ENCODE measurements at places on chromosomes 3 and 15.

- DNase-seq, result no peak
Measured at GRCh38 chr3:127954640-127955039, 39.6 kb downstream of the KBTBD12 start.

- DNase-seq, result no peak
Measured at GRCh38 chr3:41710646-41711388, 251.1 kb downstream of the ULK4 start.

- DNase-seq, result no peak
Measured at GRCh38 chr3:23713641-23714040, 92.1 kb upstream of the UBE2E1 start.

GRCh38 chr3:38343797-38344594 lies 2.6 kb upstream of the XYLB start:
- no peak for DNase-seq

DNA sequence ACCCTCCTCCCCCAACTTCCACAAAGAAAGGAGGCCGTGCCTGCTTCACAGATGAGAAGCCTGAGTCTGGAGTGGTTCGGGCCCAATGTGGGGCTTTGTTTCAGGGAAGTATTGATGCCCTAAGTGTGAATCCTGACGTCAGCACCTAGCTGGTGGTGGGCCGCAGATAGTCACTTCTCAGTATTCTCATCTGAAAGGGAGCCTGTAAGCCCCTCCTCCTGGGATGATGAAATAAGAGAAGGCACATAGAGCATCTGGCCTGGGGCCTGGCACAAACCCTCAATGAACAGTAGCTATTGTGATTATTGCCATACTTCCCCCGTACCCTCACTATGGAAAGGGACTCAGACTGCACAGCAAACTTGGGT lies 24.8 kb downstream of the LINGO1 start:
- no peak for DNase-seq

DNA sequence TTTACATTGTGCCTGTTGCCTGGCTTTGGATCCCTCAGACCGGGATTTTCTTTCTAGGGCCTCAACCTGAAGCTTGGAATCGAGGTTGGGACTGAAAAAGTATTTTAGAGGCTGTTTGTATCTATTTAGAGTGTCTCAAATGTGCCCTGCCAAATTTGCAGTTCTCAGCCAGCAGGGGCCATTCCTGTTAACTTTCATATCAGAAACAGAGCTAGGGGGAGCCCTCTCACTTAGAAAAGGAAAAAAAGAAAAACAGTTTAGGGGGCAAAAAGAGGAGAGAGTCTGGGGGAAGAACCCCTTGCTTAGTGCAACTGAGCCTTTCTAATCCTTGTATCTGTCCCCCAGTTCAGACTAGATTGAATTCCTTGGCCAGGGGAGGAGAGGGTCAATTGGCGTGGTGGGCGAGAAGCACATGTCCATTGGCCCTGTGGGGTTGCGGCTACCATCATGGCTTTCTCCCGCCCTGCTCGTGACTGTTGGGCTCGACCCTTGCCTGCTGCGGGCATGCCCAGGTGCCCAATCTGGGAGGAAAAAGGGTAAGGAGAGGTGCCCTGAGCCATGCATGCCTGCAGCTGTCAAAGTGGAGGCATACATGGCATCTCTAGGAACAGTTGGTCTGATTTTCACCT lies 101.6 kb downstream of the CFAP44 start:
- DNase-seq, result no peak

- DNase-seq, result no peak
Measured at GRCh38 chr3:54619053-54619452, 308.8 kb downstream of the LRTM1 start.

- no peak for DNase-seq
Measured at GRCh38 chr3:12470111-12470510, 14.2 kb upstream of the TSEN2 start.

DNA sequence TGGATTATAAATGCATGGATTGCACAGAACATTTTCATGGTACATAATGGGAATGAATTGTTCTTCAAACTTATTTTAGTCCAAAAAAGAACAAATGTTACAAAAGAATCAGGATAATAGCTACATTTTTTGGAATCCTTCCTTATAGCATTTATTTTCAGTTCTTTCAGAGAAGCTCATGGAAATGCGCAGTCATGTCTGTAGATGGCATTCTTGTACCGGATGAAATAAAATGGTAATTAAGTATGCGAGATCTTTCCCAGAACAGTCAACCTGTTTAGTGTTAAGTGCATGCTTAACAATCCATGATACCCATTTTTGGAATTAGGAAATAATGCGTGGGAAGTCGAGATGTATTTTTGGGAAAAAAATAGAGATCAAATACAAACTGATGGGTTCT lies 38.2 kb upstream of the GOLGA8B start:
- DNase-seq, result no peak

DNA sequence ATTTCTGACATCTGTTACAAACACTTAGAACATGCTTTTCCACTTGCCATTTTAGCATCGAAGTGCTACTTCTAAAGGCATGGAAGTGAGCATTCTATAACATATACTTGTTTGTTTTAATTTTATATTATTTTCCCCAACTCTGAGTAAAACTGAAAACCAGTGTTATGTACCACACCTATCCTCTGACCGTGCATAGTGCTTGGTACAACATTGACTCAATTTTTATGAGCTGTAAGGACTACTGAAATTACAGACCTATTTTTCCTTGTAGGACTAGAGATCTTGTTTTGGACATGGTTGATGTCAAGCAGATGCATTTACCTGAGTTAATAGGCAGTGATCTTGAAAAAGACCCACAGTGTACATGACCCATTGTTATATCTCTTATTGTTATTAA lies 51.5 kb upstream of the CCNB2 start:
- no peak for DNase-seq

GRCh38 chr3:119912220-119912619 lies 130.3 kb downstream of the NR1I2 start:
- DNase-seq, result no peak

- DNase-seq, result no peak
Measured at GRCh38 chr3:139906418-139906817, 28.6 kb upstream of the CLSTN2 start.

DNA sequence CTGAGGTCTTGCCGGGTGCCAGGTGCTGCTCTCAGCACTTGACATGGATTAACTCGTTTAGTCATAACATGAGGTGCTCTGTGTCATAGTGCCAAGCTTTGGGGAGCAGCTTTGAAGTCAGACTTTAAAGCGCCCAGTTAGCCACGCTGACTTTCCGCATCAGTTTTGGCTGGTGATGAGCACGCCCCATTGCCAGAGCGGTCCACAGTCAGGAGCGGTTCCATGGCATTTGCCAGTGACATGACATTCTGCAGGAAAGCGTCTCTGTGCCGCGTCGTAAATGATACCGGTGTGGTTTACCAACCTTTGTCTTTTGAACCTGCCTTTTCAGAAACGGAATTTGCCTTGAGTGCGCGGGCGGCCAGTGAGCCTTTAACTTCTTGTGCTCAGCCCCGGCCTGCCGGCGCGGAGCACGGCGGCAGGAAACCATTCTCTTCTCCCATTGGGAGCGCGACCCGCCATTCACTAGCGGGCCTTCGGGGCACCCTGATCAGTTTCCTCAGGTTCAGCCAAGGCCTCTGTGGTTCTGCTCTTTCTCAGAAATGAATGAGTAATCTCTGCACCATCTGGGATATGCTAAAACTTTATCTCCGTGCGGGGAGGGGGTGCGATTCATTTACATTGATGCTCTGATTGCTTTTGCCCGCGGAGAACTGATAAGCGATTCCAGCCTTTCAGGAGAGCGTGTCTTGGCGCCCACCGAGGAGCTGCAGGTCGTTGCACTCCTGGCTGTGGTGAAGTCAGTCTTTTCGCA lies 1.7 kb upstream of the SLC2A2 start:
- peak; percentile 16 for DNase-seq

DNA sequence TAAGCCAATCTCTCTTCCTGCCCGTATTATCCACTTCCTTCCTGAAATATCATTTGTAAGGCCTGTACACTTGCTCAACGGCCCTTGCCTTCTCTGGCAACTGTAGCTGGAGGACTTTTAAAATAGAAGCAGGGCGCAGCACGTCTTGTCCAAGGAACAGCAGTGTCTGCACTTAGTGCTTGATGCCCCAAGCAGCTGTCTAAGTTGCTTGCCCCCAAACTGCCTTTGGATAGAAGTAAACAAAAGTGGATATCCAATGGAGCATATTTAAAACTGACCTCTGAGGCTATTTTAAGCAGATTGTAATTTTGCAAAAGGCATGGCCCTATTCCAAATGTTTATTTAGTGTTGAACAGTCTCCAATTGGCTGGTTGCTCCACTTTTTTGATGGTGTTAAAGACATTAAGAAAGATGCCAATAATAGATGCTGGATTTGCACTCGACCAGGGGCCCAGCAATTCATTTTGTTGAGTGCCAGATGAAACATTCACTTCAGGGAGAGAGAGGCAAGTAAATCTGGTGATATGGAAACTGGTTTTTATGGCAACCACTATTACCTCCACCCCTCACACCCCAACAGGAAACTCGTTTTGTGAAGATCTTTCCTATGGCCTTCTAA lies 526.8 kb upstream of the TBL1XR1 start:
- DNase-seq, result no peak

DNA sequence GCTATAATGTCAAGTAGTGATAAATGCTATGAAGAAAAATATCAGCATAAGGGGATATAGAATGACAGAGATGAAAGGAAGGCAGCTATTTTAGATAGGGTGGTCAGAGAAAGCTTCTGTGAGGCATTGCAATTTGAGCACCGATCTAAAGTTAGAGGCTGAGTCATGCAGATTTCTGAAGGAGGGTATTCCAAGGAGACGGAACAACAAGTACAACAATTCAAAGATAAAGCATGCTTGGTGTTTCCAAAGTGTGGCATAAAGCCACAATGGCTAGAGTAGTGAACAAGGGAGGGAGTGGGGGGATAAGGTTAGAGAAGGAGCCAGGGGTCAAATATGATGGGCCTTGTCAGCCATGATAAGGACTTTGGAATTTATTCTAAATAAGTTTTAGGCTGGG lies 71.9 kb downstream of the PFN2 start:
- DNase-seq, result no peak

- DNase-seq, result no peak
Measured at GRCh38 chr3:23488618-23489017, 285.5 kb downstream of the UBE2E2 start.

GRCh38 chr3:115160295-115160694 lies 13.2 kb upstream of the ZBTB20 start:
- no peak for DNase-seq

GRCh38 chr3:183460081-183461055 lies 31.9 kb upstream of the MCF2L2 start:
- no peak for DNase-seq

DNA sequence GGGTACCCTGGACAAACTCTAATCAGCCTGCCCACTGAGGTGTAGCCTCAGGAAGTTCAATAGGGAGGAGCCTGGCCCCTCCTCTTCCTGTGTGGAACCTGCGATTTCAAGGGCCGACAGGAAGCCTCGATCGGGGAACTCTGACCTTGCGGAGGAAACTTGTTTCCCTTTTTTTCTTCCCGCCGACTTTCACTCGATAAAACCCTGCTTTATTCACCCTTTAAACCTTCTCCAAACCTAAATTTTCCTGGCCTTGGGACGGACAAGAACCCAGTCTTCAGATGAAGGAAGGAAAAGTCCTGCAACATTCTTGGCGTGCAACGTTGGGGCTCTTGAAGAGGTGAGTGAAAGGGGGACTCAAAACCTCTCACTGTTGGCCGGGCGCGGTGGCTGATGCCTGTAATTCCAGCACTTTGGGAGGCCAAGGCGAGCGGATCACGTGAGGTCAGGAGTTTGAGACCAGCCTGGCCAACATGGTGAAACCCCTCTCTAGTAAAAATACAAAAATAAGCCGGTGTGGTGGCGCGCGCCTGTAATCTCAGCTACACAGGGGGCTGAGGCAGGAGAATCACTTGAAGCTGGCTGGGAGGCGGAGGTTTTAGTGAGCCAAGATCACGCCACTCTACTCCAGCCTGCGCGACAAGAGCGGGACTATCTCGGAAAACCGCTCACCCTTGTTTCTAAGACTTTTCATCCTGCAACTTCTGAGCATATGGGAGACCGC lies 208.2 kb downstream of the ZNF385D start:
- no peak for DNase-seq

DNA sequence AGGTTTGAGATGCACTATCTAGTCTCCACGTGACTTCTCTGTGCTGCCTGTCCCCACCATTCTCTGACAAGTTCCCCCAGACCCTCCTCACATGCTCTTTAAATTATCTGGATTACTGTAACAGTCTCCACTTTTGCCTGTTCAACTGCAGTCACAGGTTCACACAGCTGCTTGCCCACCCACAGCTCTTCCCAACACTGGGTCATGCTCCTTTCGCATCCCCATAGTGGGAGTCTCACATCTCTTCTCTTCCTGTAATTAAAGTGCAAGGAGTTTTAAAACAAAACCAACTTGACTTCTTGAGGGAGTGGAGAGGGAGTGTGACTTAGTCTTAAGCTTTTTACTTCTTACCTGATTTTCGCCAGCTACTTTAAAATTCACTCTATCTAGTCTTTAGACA lies 178.8 kb downstream of the PLCL2 start:
- DNase-seq, result no peak

DNA sequence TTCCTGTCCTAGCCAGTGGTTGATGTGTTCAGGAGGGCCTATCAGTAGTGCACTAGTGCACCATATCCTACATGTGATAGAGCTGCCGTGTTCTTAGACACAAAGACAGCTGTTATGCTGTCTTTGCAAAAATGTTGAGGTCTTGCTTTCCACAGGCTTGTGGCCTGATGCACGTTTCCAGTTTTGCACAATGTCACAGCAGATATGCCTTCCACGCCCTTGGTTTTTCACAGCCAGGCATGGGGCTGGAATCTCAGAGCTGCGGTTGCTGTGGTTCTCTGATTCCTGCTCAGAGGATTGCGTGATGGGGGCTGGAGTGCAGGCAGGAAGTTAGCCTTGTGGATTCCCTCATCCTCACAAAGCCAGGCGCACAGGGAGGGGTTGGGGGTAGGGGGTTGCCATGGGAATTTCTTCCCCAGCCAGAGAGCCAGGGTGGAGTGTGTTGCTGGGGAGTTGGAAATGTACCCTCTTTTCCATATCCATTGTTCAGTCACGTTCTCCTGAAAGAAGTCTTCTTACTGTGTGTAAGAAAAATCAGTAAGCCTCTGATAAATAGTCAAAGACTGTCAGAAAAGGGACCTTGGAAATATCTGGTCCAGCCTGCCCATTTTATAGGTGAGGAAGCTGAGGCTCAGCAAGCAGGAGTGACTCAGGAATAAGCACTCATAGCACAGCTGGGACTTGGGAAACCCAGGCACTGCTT lies 79.4 kb downstream of the SMAD3 start:
- no peak for DNase-seq

Data from activated CD8-positive, alpha-beta memory T cell treated with anti-CD3 and anti-CD28 coated beads, Interleukin-2, amount 50 U/mL, for 4 hours (primary cell).